ENCODE measurements at places on chromosomes 11 and 22.

- no peak for DNase-seq
Measured at GRCh38 chr11:114273071-114273470, 23.1 kb upstream of the NNMT start.

DNA sequence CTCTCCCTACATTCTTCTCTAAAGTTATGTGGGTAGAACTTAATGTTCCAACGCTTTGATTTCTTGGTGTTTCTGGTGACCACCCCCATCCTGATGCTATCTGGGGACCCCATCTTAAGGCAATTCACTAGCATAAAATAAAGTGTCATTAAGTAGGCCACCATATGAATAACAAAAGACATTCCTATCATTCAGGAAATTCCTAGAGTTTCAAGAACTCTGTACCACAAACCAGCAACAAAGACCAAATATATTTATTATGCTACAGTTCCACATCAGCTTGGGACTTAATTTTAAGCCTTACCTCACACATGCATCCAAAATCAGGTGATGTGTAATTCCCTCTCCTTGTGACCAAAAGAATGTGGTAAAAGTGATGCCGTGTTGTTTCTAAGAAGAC lies 254.6 kb upstream of the LRRC4C start:
- no peak for DNase-seq

- DNase-seq = peak; percentile 53
Measured at GRCh38 chr11:102914238-102915043, 39.7 kb upstream of the MMP12 start.

DNA sequence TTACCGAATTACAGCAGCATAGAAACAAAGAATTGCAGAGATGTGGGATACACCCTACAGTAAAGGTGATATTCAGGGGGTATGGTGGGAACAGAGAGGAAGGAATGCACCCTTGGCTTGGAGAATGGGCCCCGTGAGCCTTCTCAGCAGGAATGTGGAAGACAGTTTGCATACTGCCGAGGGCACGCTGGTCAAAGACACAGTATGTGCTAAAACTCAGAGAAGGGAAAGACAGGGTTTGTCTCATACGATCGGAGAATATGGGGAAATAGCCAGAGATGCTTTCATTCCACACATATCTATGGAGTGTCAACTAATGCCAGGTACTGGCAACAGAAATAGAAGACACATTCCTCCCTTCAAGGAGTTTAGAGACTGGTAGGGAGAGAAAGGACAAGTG lies 36.9 kb downstream of the UBASH3B start:
- no peak for DNase-seq

- peak; percentile 75 for DNase-seq
Measured at GRCh38 chr11:111978028-111978771, 41.1 kb downstream of the DIXDC1 start.

- DNase-seq = peak; percentile 96
Measured at GRCh38 chr22:28978863-28979796, 82.5 kb downstream of the C22orf31 start.

- DNase-seq = no peak
Measured at GRCh38 chr11:3052109-3052479, 5.1 kb downstream of the CARS1 start.
